ENCODE measurements at places on chromosomes 1 and 21.

DNA sequence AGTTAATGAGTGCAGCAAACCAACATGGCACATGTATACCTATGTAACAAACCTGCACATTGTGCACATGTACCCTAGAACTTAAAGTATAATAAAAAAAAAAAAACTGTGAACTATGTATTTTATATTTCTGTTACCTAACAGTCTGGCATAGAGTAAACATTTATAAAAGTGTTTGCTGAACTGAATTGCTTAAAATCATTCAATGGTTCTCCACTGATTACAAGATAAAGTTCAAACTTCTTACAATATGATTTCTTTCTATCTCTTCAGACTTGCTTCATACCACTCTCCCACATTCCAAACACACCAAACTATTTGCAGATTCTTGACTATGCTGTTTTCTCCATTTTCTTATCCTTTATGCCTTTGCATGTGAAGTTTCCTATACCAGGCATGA, 89.9 kb downstream of the UROD start:
- DNase-seq: no peak

- DNase-seq: no peak
Observed at GRCh38 chr1:55334160-55334559, 119.0 kb upstream of the USP24 start.

- DNase-seq: no peak
Observed at GRCh38 chr1:115877511-115877910, 36.6 kb upstream of the NHLH2 start.

DNA sequence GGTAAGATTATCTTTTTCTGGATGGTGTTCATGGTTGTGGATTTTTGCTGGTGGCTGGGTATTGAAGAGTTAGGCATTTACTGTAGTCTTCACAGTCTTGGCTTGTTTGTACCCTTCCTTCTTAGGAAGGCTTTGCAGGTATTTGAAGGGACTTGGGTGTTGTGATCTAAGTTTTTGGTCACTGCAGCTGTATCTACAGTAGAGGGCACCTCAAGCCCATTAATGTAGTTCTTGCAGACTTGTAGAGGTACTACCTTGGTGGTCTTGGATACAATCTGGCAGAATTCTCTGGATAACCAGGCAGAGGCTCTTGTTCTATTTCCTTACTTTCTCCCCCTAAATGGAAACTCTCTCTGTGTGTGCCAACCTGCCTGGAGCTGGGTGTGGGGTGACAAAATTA, 155.8 kb upstream of the BRINP3 start:
- no peak for DNase-seq

- DNase-seq: peak; percentile 96
Observed at GRCh38 chr1:225655509-225656258, 2.8 kb upstream of the ENAH start.

DNA sequence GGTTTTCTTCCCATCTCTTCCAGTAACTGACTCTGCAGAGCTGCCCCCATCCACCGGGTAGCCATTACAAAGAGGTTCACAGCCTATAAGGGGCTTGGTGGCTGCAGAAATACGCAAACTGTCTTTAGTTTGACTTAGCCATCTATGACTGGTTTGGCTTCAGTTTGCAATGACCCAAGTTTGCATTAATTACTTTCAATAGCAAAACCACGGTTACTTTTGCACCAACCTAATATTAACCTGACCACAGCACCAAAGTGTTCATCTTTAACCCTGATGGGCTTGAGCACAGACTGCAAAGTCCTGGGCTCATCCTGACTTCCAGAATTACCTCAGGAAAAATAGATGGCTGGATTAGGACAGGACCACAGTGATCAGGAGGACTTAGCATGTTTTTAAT, 2.2 kb upstream of the HAO2 start:
- DNase-seq: no peak

DNA sequence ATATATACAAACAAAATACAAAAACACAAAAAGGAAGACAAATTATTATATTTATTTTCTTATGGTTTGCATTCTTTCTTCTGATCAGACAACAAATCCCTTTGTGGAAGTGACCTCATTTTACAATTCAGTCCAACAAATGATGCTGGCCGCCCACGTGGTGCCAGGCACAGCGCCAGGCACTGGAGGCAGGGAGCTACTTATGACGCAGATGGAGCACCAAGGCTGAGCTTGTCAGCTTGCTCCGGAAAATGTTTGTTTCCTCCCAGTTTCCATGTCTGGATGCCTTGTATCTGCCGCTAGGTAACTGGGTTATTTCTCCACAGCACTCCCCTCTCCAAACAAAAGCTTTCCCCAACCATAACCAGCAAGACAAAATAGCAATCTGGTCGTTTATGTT, 30.7 kb upstream of the CD34 start:
- DNase-seq: no peak

DNA sequence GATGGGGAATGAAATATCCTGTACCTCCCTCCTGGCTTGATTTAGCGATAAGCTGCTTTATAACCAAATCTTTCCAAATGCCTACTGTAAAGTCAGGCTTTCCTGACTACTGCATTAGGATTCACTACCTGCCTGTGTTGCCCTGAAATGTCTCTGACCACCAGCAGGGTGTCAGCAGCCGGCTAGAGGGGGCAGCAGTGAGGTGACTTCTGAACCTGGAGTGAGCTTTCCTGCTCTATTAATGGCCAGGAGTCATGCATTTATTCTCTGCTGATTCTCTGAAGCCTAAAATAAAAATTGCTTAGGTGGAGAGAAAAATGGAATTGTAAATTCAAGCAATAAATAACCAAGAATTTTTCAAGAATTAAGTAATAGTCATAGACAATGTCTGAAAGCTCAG, 2.5 kb downstream of the BACE2 start:
- DNase-seq: no peak

DNA sequence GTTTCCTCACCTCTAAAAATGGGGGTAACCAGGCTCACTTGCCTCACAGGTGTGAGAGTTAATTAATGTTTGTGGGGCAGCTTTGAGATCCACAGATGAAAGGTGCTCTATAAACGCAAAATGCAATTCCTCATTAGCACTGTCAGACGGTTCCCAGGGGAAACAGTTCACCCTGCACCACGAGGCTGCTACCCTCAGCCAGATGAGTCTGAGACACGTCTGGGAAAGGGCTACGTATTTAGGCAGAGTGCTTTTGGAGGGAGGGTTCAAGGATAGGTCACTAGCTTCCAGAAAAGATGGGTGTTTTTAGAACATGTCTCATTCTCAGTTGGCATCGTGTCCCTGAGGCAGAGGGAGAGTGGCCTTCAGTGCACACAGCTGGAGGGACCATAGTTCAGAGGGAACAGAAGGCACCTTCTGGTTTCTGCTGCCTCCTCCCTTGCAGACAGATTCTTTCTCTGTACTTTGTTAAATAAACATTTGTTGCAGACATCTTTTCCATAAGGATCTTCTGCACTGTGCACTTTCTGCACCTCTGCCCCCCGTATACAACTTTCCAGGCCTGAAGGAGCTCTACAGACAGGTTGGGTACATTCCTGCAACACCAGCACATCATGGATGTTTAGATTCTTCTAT, 139.9 kb downstream of the CLIC6 start:
- DNase-seq: peak; percentile 70

DNA sequence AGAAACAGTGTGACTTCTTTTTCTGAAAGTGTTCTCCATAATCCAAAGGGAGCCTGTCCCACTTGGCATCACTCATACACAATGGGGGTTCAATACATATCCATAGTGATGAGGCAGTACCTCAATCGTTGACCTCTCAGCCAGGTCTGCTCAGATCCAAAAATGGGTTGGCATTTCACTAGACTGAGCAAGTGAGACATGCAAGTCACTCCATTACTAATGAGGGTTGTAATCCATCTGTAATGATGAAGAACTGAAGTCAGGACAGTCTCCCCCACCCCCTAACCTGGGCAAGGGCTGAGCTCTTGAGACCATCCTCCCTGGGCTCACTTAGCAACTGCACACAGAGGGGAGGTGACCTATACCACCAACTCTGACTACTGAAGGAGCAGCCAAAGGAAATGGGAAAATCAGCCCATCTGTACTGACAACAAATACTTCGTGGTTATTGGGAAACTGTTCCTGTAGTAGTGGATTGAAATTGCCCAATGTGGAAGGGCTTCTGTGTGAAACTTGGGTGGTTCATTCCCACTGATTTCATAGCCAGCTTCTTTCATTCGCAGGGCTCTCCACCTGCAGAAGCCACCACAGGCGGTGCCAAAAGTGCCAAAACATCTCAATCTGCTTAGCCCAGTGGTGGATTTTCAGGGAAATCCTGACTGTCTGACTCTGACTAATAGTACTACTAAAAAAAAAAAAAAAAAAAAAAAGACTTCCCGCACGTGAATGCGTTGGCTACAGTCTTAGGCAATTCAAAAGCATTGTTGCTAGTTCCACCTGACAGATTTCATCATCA, 5.0 kb downstream of the NGF start:
- peak; percentile 65 for DNase-seq

GRCh38 chr1:234586304-234586703, 23.7 kb downstream of the IRF2BP2 start:
- no peak for DNase-seq

DNA sequence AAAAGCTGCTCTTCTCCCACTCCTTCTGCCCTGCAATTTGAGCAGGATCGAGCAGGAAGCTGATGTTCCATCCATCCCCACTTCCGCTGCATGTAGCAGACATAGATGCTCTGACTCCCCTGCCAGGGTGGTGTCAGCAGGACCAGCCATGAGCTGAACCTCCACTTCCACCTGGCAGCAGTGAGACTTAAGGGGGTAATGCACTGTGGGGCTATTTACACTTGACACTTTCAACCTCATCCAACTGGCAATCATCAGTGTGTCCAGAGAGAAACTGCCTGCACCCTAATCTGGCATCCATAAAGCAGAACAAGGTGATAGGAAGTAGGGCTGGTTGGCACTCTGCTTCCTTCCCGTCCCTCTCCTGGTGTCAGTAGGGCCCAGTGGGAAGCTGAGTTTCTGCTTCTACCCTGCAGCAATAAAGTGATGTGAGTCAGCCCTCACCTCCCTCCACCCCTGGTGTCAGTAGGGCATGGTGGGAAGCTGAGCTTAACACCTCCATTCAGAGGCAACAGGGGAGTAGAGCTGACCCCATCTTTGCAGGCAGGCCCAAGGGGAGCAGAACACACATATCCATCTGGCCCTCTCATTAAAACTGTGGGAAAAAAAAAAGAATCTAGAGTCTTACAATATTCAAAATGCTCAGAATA, 272.3 kb downstream of the PTPRU start:
- DNase-seq: no peak

GRCh38 chr21:45556645-45557615, 14.7 kb upstream of the SLC19A1 start:
- DNase-seq: no peak

- no peak for DNase-seq
Observed at GRCh38 chr21:42751866-42752265, 98.4 kb downstream of the PDE9A start.

GRCh38 chr1:186925881-186926669, 97.3 kb downstream of the PLA2G4A start:
- no peak for DNase-seq

GRCh38 chr1:223244366-223245103, 101.5 kb upstream of the TLR5 start:
- DNase-seq: no peak

DNA sequence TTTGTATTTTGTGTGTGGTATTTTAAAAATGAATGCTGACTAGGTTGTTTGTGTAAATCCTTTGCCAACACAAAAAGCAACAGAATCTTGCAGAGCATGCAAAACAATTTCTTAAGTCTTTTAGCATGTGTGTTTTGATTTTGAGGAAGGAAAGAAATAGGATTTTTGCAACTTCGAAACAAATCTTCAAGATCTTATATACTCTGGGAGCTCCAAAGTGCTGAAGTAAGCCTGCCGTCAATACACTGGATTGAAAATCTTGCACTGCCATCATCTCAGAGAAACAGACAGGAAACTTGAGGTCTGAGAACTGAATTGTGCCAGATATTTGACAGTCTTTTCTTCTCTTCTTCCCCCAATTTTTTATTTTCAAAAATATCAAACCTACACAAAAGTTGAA, 29.3 kb upstream of the DISP1 start:
- DNase-seq: no peak
